Activated CD8-positive, alpha-beta memory T cell treated with anti-CD3 and anti-CD28 coated beads, Interleukin-2, amount 10 ng/mL, durations not matched to agents 7 days and 5 days (primary cell): ENCODE measurements at places on chromosomes 12 and 14.

DNA sequence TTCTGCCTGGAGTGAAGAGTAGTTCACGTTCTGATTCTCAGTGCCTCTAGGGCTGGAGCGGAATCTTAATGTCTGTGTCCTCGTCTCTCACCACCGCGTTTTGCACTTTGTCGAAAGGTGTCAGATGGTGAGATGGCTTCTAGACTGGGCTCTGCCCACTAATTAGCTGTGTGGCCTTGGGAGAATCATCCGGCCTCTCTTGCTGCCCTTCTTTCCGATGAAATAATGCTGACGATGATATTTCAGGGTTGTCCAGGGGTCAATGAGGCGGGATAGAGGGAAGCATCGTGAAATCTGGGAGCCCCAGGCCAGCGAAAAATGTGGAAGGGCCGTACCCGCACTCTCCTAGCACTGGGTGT, 811 bp upstream of the GALNT16 start:
- peaks cover 78% of the 10 kb centered on the region for H3K27me3 ChIP-seq
- DNase-seq = no peak
- peaks cover 6% of the 10 kb centered on the region for H3K4me1 ChIP-seq
- H3K27ac ChIP-seq = no peak overlapping the region

- no peak overlapping the region for H3K4me3 ChIP-seq
- H3K27ac ChIP-seq = peak overlapping the region; percentile 5
- DNase-seq = no peak
- peaks cover 38% of the 10 kb centered on the region for H3K36me3 ChIP-seq
Measured at GRCh38 chr12:823028-823698, 70.8 kb downstream of the WNK1 start.

GRCh38 chr12:88529531-88530488, 50.5 kb downstream of the KITLG start:
- H3K4me3 ChIP-seq = no peak overlapping the region
- no peaks in the 10 kb centered on the region for H3K4me1 ChIP-seq
- no peaks in the 10 kb centered on the region for H3K27me3 ChIP-seq
- H3K27ac ChIP-seq = no peak overlapping the region

- DNase-seq = no peak
- H3K4me1 ChIP-seq = no peaks in the 10 kb centered on the region
- no peaks in the 10 kb centered on the region for H3K27me3 ChIP-seq
- H3K27ac ChIP-seq = no peak overlapping the region
Measured at GRCh38 chr12:95147866-95148265, 69.4 kb downstream of the FGD6 start.

GRCh38 chr14:93857081-93857480, 68.8 kb upstream of the PRIMA1 start:
- H3K27me3 ChIP-seq = peaks cover 24% of the 10 kb centered on the region
- no peaks in the 10 kb centered on the region for H3K36me3 ChIP-seq
- DNase-seq = no peak
- no peak overlapping the region for H3K4me3 ChIP-seq
- no peak overlapping the region for H3K27ac ChIP-seq

GRCh38 chr12:120703311-120703942, 6.8 kb upstream of the UNC119B start:
- DNase-seq = no peak
- H3K4me1 ChIP-seq = peaks cover 5% of the 10 kb centered on the region
- H3K4me3 ChIP-seq = no peak overlapping the region
- peaks cover 8% of the 10 kb centered on the region for H3K36me3 ChIP-seq

- H3K4me1 ChIP-seq = no peaks in the 10 kb centered on the region
- H3K4me3 ChIP-seq = no peak overlapping the region
- DNase-seq = no peak
- H3K27me3 ChIP-seq = peaks cover 19% of the 10 kb centered on the region
- H3K36me3 ChIP-seq = no peaks in the 10 kb centered on the region
Measured at GRCh38 chr12:49720214-49720613, 13.0 kb upstream of the FMNL3 start.

DNA sequence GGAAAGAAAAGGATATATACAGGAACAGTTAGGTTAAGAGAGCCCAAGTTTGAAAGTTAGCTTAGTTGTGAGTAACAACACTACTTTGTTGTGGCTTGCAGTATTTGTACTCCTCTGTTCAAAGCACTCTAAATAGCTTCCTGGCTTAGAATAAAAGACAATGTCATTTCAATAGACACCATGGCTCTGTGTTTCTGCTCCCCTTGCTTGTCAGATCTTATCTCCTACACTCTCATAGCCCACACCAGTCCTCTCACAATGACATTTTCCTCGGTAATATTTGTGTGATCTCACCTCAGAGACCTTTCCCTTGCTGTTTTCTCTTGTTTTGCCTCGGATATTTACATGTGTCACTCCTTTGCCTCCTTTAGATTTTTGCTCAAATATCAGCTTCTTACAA, 418.4 kb downstream of the MDGA2 start:
- no peak overlapping the region for H3K27ac ChIP-seq
- no peaks in the 10 kb centered on the region for H3K27me3 ChIP-seq
- DNase-seq = no peak
- H3K4me1 ChIP-seq = no peaks in the 10 kb centered on the region
- H3K4me3 ChIP-seq = no peak overlapping the region

DNA sequence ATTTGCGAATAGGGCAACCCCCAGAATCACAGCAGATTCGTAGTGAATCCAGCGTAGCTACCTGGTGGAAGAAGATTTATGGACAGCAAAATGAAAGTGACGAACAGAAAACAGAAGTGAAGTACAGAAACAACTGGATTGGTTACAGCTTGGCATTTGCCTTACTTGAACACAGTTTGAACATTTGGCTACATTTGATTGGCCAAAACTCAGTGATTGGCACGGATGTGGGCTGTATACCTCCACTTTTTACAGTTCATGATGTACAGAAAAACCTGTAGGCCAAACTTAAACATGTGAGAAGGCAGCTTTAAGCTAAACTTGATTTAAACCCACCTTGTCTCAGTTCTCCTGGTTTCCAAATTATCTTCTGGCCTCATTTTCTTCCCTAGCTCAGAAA, 49.9 kb upstream of the AMN1 start:
- no peak for DNase-seq
- no peaks in the 10 kb centered on the region for H3K27me3 ChIP-seq
- no peak overlapping the region for H3K4me3 ChIP-seq
- H3K36me3 ChIP-seq = peaks cover under 1% of the 10 kb centered on the region

DNA sequence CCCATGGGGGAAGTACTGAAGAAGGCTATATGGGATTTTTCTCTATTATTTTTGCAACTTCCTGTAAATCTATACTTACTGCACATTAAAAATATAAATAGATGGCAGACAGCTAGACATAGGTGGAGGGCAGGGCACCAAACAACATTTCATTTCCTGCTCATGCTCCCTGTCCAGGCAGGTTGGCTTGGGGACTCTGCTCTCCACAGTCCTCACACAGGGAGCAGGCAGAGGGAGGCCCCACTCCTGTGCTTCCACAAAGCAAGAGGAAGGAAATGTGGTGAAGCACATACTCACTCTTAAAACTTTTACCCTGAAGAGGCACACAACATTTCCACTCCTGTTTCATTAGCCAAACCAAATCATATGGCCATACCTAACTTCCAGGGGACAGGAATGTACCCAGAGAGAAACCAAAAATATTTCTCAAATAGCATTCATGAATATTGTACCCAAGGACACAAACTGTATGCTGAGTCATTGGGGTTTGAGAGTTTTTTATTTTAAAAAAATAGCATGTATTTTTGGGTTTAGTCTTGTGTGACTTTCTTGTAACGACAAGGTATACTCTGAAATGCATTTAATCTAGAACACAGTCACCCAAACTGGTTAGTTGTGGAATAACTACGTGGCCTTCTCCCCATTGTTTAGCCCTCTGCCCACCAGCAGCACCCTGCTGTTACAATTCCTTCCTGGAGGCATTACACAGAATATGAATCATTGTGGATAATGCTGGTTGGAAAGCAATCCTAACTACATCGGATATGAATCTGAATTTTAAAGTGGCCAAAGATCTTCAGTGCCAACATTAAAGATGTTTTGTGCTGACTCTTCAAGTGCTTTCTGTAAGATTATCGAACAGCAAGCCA, 40.9 kb downstream of the RTN1 start:
- H3K4me1 ChIP-seq = no peaks in the 10 kb centered on the region
- no peaks in the 10 kb centered on the region for H3K36me3 ChIP-seq
- H3K27me3 ChIP-seq = peaks cover 14% of the 10 kb centered on the region
- no peak overlapping the region for H3K27ac ChIP-seq
- DNase-seq = no peak

DNA sequence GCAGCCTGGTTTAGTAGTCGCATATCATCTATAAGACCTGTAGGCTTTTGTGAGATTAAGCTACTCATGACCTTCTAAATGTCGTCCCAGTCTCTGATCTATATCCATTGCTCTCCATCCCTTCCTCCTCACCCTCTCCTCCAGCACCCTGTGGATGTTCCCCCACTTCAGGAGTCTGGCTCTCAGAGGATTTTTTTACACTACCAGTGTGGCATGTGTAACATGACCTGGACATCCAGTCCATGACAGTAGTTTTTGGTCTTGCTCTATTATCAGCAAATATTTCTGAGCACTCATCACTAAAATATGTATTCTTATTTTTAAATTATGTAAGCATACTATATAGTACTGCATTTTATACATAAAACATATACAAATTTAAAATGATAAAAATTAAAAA, 142.1 kb downstream of the DYRK2 start:
- no peaks in the 10 kb centered on the region for H3K4me1 ChIP-seq
- no peaks in the 10 kb centered on the region for H3K27me3 ChIP-seq
- no peak for DNase-seq
- no peak overlapping the region for H3K4me3 ChIP-seq

DNA sequence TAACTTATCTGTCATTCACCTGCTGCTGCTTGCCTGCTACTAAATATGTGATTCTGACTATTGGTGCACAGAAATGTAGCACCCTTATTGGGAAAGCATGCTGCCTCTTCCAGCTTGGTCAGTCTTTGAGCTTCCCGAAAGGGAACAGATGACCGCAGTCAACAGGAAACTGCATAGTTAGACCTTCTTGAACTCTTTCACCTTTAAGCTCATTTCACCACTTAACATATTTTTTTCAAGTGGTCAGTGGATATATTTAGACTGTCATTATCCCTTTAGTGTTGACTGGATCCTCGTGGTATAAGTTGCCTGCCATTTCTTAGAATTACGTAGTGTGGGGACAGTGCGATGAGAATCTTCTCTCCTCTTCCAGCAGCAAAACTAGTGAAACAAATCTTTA, 224.9 kb downstream of the FBXL14 start:
- no peaks in the 10 kb centered on the region for H3K4me1 ChIP-seq
- H3K27me3 ChIP-seq = no peaks in the 10 kb centered on the region
- DNase-seq = no peak
- no peak overlapping the region for H3K4me3 ChIP-seq
- H3K27ac ChIP-seq = no peak overlapping the region
- peaks cover 2% of the 10 kb centered on the region for H3K36me3 ChIP-seq

GRCh38 chr14:67704484-67705089, 2.9 kb downstream of the RDH12 start:
- peaks cover 3% of the 10 kb centered on the region for H3K4me1 ChIP-seq
- H3K4me3 ChIP-seq = no peak overlapping the region
- H3K27ac ChIP-seq = no peak overlapping the region
- peaks cover 4% of the 10 kb centered on the region for H3K36me3 ChIP-seq
- peaks cover 4% of the 10 kb centered on the region for H3K27me3 ChIP-seq

DNA sequence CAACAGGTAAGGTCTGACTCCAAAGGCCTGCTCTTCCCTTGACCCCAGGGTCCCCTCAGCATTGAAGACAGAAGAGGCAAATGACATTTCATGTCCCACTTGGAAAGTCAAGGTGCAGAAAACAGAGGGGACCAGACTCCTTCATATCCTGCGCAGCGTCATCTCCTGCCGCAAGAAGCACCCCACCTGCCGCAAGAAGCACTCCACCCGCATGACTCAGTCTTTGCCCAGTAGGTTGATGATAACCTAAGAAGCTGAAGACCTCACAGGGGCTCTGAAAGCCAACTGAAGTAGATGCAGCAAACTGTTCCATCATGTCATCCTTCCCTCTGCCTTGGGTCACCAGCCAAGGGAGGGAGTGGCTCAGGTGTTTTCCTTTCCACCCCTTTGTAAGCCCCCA, 11.6 kb upstream of the SMUG1 start:
- no peak for DNase-seq
- H3K27ac ChIP-seq = no peak overlapping the region
- H3K27me3 ChIP-seq = peaks cover 59% of the 10 kb centered on the region
- no peaks in the 10 kb centered on the region for H3K36me3 ChIP-seq
- no peak overlapping the region for H3K4me3 ChIP-seq
- H3K4me1 ChIP-seq = no peaks in the 10 kb centered on the region

- no peak for DNase-seq
- peaks cover 20% of the 10 kb centered on the region for H3K4me1 ChIP-seq
- no peak overlapping the region for H3K4me3 ChIP-seq
Measured at GRCh38 chr12:96404696-96405095, 4.5 kb upstream of the CDK17 start.

DNA sequence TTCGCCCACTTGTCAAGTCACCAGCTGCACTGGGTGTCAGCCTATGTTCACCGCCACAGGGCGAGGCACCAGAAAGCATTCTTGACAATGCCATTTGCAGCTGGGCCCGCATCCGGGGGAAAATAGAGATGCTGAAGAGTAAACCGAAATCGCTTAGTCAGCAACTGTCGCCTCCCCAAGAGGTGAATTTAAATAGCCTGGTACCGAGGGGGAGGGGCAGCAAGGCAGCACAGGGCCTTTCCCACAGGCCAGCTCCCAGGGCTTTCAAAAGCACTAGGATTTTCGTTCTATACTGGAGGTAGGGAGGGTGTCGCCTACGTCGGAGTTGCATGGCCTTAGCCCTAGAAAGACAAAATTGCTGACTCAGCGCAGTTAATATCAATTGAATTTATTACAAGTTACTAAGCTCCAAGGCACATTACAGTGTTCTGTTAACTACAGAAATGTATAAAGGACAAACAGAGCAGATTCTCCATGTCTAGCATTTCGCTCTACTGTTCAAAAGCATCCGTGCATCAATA, 4.3 kb downstream of the IRF2BPL start:
- H3K4me1 ChIP-seq = peaks cover 54% of the 10 kb centered on the region
- H3K4me3 ChIP-seq = peak overlapping the region; percentile 62
- no peaks in the 10 kb centered on the region for H3K27me3 ChIP-seq
- peaks cover 22% of the 10 kb centered on the region for H3K36me3 ChIP-seq

- no peak for DNase-seq
- no peak overlapping the region for H3K27ac ChIP-seq
- no peaks in the 10 kb centered on the region for H3K4me1 ChIP-seq
- H3K4me3 ChIP-seq = no peak overlapping the region
Measured at GRCh38 chr12:104998423-104999346, 12.6 kb downstream of the NOPCHAP1 start.

DNA sequence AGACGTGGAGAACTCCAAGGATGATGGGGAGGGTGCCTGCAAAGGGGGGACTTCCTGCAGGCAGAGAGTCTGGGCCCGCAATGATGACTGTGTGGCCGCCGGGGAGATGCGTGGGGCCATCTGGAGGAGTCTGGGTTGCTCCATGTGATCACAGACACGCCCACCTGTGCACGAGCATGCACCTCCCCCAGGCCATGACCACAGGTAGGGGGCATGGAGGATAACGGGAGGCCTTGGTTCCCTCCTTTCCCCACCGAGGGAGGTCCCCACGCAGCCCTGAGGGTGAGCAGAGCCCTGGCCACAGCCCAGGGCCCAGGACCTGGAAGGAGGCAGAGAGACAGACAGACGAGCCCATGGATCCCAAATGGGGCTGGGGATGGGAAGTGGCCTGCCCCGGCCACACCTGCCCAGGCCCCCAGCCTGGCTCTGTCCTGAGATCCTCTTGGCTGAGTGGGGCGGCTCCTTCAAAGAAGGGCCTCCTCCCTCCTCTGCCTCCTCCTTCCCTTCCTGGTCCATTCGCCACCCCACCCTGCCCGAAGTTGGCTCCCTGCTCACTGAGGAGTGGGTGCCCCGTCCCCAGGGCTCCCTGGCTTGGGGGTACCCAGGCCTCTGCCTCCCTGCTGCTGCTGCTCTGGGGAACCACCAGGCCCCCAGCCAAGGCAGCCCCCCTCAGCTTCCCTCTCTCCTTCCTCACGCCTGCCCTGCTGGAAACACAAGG, 138.2 kb downstream of the CALM1 start:
- no peaks in the 10 kb centered on the region for H3K27me3 ChIP-seq
- no peak for DNase-seq
- peaks cover 3% of the 10 kb centered on the region for H3K4me1 ChIP-seq
- no peak overlapping the region for H3K4me3 ChIP-seq
- H3K27ac ChIP-seq = no peak overlapping the region
- H3K36me3 ChIP-seq = no peaks in the 10 kb centered on the region
